ENCODE measurements at places on chromosomes 2 and 18.
A peak's percentile ranks its signal among the peaks of the same experiment; 100 is the strongest.

GRCh38 chr2:165064743-165065142, 109.4 kb upstream of the SLC38A11 start:
- DNase-seq = no peak

DNA sequence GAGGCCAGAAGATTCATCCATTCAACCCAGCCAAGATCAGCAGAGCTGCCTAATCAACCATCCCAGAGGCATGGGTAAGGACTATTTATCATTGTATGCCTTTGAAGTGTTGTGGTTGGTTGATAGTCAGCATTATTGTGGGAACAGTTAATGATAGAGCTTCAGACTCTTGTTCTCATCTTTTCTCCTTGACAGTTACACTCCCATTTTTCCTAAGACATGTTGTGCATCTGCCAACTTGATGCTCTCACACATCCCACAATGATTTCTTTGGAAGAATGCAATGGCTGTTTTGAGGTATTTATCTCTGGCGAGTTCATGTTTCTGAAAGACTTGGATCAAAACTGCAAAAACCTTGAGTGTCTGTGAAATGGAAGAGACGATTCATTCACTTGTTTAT, 55.4 kb downstream of the FASTKD2 start:
- DNase-seq = no peak

DNA sequence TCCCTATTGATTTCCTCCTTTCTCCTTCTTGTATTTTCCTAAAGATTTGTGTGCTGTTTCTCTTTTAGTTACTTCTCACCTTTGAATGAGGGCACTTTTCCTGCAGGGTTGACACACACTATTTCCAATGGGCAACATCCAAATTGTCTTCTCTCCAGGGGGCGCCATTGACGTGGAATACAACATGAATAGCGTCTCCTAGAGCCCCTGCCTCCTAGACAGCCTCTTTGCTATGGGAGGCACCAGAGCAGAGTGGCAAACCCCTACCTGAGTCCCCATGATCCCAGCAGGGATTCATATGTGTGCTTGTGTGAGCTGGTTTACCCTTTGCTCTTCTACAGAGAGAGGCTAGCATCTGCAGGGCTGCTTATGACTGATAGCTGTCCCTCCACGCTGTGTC, 61.3 kb upstream of the ITSN2 start:
- peak; percentile 12 for DNase-seq

- no peak for DNase-seq
Measured at GRCh38 chr2:199370150-199370780, 87.5 kb downstream of the SATB2 start.

GRCh38 chr2:154911729-154912128, 213.2 kb downstream of the KCNJ3 start:
- no peak for DNase-seq

DNA sequence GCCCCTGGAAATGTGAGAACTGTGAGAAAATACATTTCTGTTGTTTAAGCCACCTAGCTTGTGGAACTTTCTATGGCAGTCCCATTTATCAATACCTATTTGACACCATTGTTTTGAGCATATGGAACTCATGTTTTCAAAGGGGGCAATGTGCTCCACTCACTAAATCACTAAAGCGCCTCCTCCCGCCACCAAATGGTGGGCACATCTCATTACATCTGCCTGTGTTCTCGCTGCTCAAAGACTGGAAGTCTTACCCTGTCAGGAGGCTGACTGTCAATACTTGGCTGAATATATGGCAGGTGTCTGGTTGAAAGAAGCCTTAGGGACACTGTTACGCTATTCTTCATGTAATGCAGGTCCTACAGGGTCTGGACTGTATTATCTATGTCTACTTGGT, 767.7 kb downstream of the TSN start:
- no peak for DNase-seq

DNA sequence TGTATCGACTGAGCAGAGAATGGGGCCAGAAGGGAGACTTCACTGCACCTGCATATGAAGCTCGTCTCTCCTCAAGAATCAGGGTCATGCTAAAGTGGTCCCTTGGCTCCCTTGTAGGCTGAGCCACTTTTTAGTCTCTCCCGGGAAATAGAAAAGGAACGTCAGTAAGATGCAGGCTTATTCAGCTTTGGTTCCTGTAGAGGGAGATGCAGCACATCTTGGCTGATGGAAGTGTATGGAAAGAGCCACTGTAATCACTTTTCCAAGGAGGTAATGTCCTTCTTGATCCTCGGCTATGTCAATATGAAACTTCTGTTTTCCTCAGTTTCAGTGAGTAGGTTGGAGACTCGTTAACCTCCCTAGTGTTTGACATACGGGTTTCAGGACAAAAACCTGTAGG, 235.2 kb downstream of the GCA start:
- DNase-seq = no peak

DNA sequence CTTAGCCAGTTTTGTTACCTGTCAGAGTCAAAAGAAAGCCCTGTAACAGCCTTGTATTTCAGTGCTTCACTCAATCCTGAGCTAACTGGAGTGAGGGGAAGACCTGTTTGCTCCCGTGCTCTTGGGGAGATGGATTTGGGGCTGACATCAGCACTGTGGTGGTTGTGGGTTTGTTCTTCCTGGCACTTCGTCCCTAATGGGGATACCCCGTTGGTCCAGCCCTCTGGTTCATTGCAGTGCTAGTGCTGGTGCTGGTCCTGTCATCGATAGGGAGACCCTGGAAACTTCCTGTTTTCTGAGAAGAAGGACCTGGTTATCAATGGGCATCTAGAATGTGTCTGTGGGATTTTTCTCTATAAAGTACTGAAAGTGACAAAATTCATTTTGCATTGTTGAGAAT, 205.4 kb downstream of the ZNF407 start:
- DNase-seq = no peak

- DNase-seq = no peak
Measured at GRCh38 chr2:120683701-120684100, 52.0 kb upstream of the GLI2 start.

DNA sequence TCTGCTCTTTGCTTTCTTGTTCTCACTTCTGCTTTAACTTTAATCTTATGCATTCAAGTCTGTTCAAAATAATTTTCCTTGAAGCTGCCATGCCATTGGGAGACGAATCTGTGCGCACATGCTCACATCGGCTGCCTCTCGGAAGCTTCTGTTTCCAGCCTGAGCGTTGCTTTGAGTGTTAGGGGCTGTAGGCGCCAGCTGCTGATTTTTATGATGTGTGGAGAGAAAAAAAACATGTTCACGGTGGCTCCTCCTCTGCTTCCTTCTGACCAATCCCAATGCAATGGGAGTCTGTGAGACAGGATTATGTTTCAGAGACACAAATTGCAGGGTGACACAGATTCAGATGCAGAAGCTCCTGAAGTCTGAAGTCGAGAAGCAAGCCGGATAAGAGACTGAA, at the start of gene MC4R:
Gene MC4R (minus strand): TSS at position 180 of the 400 bp plus-strand sequence. CDS start 426 bp downstream, outside the sequence.
- peak; percentile 87 for DNase-seq

DNA sequence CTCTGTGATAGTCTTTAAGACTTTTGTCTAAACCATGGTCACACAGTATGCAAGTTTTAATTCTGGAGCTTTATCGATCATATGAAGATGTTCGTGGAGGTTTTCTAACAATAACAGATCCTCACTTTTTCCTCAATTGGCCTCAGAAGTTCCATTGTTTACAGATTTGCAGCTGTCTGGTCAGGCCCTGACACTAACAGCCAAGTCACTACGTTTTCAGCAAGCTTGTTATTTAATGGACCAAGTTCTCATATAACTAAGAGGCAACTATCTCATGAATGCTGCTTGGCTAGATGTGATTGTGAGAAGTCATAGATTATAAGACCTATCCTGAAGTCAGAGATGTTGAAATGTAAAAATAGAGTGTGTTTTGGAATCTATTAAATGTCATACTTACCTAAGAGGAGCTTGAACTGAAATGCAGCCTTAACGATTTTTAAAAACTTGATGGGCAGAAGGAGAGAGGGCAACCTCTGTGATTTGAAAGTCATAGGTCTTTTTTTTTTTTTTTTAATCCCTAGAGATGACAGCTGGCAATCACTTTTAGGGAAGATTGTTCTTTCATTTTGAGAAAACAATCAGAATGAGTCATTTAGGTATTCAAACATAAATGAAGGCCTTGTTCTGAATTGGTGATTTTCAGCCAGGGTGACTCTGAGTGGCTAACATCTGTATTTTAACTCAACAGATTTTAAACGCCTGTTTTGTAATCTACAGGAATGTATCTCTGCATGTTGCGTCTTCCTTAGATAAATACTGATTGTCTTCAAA, 48.4 kb upstream of the NEMP2 start:
- DNase-seq = no peak

DNA sequence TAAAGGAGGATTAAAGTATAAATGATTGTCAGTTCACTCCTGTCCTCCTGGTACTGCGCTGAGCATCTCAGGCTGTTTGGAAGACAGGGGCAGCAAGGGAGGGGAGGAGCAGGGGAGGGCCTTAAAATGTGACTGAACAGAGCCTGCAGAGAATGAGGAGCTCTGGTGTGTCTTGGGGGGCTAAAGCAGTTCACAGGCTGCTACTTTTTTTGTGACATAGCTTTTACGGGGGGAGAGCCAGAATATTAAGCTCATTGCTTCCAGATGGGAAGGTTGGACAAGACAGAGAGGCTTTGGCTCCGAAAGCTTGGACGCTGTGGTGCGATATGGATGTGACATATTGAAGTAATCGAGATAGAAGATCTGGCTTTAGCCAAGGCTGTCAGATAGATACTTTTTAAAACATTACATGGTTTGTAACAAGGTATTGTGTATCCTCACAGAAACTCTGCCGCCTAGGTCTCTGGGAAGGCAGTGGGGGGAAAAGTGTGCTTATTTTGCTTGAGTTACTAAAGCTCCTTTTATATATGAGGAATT, 40.5 kb downstream of the RDH14 start:
- no peak for DNase-seq

GRCh38 chr2:100446696-100447095, 23.6 kb upstream of the NMS start:
- DNase-seq = no peak

- DNase-seq = no peak
Measured at GRCh38 chr18:13934676-13935075, 19.3 kb upstream of the MC2R start.

DNA sequence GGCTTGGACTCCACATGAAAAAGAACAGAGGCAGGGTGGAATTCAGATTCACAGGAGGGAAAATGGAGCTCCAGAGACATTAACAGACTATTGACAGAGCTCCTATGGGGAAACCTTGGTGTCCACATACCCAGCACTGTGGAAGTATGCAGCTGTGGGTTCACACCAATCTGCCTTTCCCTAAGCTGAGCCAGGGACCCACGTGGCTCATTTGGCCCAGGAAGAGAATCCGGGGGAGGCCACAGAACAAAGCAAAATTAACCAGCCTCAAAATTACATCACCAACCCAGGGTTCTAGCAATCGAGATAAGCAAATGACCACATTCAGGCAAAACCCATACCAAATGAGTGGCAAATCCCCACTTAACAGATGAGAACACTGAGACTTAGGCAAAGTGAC, 105.8 kb upstream of the TWIST2 start:
- no peak for DNase-seq

- no peak for DNase-seq
Measured at GRCh38 chr2:154032220-154032619, 160.5 kb downstream of the GALNT13 start.

DNA sequence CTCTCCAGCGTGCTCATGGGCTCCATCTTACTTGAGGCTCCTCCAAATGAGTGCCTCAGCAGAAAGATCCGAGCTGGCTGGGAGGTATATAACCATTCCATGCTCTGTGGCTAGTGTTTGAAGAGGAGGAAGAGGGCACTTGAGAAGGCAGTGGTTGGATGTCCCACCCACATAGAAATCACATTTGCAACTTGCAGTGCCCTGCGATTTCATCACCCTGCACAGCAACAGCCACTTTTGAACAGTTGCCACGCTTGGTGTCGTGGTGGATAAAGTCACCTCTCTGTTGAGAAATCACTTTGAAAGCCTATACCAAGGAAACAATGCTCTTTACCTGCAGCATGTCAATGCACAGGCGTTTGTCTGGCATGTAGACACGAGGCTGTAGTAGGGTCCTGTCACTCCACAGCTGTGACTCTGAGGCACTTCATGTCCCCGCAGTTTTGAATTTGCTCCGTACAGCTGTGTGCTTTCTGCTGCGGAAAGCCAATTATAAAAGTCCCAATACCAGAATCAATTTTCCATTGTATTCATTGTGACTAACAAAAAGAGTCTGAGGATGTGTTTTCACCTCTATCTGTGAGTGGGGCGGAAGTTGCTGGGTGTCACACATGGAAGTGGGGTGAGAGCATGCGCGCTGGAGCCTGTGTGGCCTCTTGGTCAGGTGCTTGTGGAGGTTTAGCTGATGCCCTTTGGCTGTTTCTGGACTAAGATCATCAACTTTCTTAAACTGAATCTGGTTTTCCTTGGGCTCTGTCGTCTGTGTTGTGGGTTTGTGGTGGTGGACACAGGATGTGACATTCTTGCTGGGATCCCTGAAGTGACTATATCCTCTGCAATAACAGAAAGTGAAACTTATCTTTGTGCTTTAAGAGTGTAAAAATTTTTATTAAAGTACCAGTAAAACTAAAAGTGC, 2.8 kb downstream of the CNDP2 start:
- peak; percentile 92 for DNase-seq

DNA sequence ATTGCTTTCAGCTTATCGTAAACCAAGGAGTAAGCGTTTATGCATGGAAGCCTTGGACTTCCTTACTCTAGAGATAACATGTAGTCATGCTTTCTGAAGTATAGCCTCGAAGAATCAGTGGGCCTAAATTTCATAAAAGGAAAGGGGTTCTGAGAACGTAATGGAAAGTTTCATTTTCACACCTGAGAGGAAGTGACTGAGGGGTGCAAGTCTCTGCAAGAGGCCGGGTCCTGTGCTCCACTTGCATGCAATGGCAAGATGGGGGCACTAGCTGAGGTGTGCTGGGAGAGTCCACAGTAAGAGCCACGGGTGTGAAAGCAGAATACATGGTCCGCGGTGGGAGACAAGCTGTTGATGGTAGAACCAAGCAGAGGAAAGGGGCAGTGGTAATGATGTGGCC, 36.5 kb upstream of the C1D start:
- DNase-seq = no peak

DNA sequence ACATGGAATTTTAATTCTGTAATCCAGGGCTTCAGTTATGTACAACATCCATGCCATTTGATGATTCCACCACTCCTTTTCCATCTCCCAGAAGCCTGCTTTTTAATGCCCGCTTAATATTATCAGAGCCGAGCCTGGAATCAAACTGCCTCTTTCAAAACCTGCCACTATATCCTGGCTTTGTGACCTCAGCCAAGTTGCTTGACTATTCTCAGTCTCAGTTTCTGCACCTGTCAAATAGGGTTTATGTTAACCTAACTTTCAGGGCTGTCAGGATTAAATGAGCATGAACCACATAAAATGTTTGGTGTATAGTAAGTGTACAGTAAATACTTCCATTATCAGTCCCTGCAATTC, 108.7 kb downstream of the XRCC5 start:
- no peak for DNase-seq

- no peak for DNase-seq
Measured at GRCh38 chr18:21865043-21865442, 124.5 kb downstream of the MIB1 start.
